ENCODE measurements at places on chromosomes 13 and 19. TPM values are rescaled to one million over a fixed set of nuclear protein-coding genes. Genes with fewer than 3 reads are reported as not detected.
A peak's percentile ranks its signal among the peaks of the same experiment; 100 is the strongest.

DNA sequence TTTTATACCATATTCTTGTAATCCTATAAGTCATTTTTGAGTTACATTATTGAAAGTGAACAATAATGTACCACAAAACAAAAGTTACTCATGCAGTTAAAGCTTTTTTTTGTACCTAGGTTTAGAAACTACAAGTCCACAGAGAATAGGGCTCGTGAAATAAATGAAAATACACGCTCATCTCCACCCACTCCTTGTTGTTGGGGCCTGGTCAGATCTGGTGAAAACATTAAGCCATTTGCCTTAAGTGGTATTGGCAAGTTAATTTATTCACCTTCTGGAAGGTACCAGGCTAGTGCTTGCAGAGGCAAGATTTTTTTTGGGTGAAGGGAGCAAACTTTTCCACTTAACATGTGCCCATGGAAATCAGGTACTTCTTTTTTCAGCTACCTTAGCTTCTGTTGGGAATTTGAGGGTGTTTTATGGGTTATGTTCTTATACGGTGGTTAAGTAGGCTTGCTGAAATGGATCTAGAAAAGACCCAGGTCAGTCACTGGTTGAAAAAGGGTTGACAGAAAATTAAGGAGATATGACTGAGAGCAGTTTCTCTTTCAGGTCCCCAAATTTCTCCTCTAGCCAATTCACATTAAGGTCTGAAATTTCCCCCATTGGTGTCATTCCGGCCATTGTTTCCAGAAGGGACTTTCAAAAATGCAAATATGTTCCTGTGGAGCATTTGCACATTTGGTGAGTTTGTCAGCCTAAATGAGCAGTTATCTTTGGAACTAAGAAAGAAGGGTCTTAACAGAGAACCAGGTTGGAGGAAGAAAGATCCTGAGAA is 143.3 kb downstream of the KCNRG start:
- no peaks in the 10 kb centered on the region for H3K36me3 ChIP-seq
- no peaks in the 10 kb centered on the region for H3K27me3 ChIP-seq
- H3K4me1 ChIP-seq: no peaks in the 10 kb centered on the region
- no peak overlapping the region for H3K27ac ChIP-seq
- no peak for DNase-seq

DNA sequence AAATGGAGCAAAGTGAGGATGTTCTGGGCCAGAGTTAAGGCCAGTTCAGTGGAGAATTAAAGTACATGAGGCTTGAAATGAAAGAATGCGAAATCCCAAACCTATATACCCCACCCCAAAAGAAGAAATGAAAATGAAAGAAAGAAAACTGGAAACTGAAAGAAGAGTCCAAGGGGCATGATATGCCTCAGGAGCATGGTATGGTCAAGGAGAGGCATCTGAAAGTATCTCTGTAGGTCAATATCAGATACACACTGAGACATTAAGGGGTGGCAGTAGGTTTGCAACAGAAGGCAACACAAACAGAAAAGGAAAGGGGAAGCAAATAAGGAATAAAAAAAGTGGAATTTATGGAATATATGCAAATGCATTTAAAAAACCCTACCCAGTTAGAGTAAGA is 166.5 kb downstream of the COG6 start:
- no peak for DNase-seq
- H3K4me1 ChIP-seq: no peaks in the 10 kb centered on the region
- no peaks in the 10 kb centered on the region for H3K27me3 ChIP-seq
- H3K36me3 ChIP-seq: no peaks in the 10 kb centered on the region
- H3K4me3 ChIP-seq: no peak overlapping the region

Gene THAP8
- 12.0 TPM for total RNA-seq

- H3K27ac ChIP-seq: no peak overlapping the region
- no peak for DNase-seq
Measured at GRCh38 chr19:33280351-33280921, 21.9 kb downstream of the CEBPA start.

GRCh38 chr19:19744641-19745040 is 11.7 kb upstream of the ZNF14 start:
- H3K27me3 ChIP-seq: no peaks in the 10 kb centered on the region
- H3K4me3 ChIP-seq: no peak overlapping the region
- H3K36me3 ChIP-seq: no peaks in the 10 kb centered on the region
- no peaks in the 10 kb centered on the region for H3K4me1 ChIP-seq
- H3K27ac ChIP-seq: no peak overlapping the region
- DNase-seq: no peak

DNA sequence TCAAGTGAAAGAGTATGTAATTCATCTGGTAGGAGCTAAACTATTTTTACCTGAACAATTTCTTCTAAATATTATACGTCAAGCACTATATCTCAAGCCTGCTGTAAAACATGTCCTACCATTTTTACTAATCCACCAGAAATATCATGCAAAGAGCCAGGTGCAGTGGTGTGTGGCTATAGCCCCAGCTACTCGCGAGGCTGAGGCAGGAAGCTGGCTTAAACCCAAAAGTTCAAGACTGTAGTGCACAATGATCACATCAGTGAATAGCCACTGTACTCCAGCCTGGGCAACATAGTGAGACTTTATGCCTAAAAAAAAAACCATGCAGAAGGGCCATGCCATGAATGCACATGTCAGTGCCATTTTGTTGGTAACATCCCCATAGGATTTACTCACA is 20.7 kb upstream of the CLN5 start:
- DNase-seq: no peak
- no peaks in the 10 kb centered on the region for H3K36me3 ChIP-seq
- peaks cover 11% of the 10 kb centered on the region for H3K4me1 ChIP-seq
- H3K4me3 ChIP-seq: no peak overlapping the region
- H3K27ac ChIP-seq: no peak overlapping the region
- H3K27me3 ChIP-seq: no peaks in the 10 kb centered on the region

- DNase-seq: no peak
- no peaks in the 10 kb centered on the region for H3K4me1 ChIP-seq
- H3K27me3 ChIP-seq: no peaks in the 10 kb centered on the region
- H3K27ac ChIP-seq: no peak overlapping the region
Measured at GRCh38 chr19:38918526-38918925, 6.5 kb upstream of the CCER2 start.

DNA sequence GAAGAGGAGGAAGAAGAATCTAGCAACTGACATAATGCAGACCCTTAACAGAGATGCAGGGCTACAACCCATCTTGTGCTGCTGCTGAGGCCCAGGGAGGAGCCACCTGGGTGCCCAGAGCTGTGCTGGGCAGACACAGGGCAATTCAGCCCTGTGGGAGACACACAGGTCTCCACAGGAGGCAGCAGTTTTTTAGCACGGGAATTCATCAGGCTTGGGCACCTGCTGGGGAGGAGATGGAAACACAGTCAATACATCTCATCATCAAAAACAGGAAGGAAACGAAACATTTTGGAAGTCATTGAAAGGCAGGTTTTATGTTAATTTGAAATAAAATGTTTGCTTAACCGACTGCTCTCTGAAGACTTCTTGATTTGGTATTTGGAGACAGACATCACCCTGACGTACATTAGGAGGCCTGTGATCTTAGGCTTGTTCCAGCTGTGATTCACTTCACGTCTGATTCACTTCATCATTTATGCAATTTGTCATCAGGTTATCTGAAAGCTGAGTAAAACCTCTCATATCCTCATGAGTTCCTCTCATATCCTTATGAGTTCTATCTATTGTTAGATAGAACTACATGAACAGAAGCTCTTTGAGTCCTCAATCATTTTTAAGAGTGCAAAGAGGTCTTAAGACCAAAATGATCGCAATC is 77.4 kb downstream of the CYSLTR2 start:
- H3K27ac ChIP-seq: peak overlapping the region; percentile 23
- peaks cover 27% of the 10 kb centered on the region for H3K4me1 ChIP-seq
- no peaks in the 10 kb centered on the region for H3K27me3 ChIP-seq

GRCh38 chr19:41951686-41952172 is 7.4 kb downstream of the RABAC1 start:
- no peak overlapping the region for H3K4me3 ChIP-seq
- H3K27me3 ChIP-seq: no peaks in the 10 kb centered on the region
- peaks cover 12% of the 10 kb centered on the region for H3K36me3 ChIP-seq
- no peaks in the 10 kb centered on the region for H3K4me1 ChIP-seq
- DNase-seq: no peak
- no peak overlapping the region for H3K27ac ChIP-seq

DNA sequence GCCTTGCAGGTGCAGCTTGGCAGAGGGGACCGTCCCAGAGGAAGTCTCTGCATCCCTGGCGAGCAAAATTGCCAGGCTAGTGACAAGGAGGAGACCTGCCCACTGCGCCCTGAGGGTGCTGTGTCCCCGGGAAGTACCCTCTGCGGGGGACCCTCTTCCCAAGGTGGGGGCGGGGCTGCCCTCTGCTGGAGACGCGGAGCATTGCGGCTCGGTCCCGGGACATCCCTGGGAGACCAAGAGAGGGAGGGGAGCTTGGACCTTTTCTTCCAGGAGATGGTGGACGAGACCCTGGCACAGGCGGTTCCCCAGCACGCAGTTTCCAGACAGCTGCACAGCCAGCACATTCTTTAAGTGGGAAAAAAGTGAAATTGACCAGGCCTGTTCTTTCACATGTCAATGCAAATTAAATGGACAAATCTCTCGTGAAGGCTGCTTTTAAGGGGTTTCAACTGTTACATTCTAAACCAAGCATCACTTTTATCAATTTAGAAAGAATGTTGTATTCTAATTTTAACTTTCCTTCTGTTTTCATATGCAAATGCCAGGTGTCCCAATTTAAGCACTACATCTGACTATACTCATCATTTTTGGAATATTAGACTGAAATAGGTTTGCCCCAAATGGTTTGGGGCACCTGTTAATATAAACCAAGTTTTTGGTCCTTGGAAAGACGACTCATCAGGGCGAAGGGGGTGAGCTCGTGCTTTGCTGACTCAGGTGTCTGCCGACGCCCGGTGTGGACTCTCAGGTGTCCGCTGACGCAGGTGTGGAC is 60.7 kb downstream of the MCF2L start:
- no peak overlapping the region for H3K4me3 ChIP-seq
- no peaks in the 10 kb centered on the region for H3K4me1 ChIP-seq
- no peak overlapping the region for H3K27ac ChIP-seq
- H3K27me3 ChIP-seq: no peaks in the 10 kb centered on the region
- H3K36me3 ChIP-seq: no peaks in the 10 kb centered on the region

DNA sequence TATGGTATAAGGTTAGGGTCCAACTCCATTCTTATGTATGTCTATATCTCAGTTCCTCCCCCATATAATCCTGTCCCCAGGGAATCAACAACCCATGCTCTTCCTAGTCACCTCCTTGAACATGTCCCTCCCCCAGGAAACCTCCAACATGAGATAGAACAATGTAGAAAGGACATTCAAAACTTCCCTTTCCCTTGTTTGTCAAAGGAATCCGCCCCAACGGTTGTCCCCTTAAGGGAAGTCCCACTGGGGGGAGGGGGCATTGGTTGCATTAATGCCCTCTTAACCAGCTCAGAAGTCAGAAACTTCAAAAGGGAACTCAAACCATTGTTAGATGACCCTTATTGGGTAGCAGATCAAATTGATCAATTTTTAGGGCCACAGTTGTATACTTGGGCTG is 6.8 kb upstream of the ZNF561 start:
- no peaks in the 10 kb centered on the region for H3K36me3 ChIP-seq
- no peak for DNase-seq
- no peak overlapping the region for H3K27ac ChIP-seq
- no peak overlapping the region for H3K4me3 ChIP-seq
- H3K4me1 ChIP-seq: peaks cover 5% of the 10 kb centered on the region
- H3K27me3 ChIP-seq: no peaks in the 10 kb centered on the region

DNA sequence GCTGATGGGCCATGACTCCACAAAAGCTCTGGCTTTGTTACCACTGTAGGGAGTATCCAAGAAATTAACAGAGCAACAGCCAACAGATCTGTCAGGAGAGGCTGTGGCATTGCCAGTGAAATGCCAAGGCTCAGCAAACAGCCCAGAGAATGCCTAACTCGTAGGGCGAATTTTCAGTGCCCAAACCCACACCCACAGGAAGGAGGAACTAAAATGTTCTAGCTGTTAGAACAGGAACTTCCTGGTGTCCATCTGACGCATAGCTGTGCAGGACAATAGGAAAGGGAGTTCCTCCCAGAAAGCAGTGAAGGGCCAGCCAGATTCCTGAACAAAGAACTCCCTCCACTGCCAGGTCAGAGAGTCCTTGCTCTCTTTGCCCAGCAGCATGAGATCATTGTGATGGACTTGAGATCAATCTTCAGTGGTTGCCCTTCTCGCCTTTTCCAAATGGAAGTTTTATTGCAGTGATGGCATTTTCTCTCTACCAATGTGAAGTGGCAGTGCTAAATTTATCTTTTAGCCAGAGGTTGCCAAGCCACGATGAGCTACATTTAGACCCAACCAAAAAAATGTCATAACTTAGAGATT is 224.2 kb upstream of the STARD13 start:
- peak overlapping the region; percentile 62 for H3K27ac ChIP-seq
- H3K27me3 ChIP-seq: no peaks in the 10 kb centered on the region
- H3K36me3 ChIP-seq: no peaks in the 10 kb centered on the region
- no peak overlapping the region for H3K4me3 ChIP-seq
- H3K4me1 ChIP-seq: peaks cover 22% of the 10 kb centered on the region
- DNase-seq: no peak

DNA sequence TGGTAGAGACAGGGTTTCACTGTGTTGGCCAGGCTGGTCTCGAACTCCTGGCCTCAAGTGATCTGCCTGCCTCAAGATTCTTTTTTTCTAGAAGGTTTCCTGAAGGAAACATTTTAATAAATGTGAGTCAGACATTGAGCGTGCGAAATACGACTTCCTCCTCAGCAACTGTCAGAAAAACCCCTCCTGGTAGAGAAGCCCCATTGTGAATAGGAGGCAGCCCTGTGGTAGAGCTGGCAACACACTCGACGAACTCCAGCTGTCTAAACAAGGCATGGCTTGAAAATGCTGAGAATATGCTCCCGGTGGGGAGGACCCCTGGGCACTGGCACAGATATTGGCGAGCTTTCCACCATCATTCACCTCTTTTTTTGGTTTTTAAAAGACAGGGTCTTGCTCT is 9.8 kb downstream of the ZNF333 start:
- no peaks in the 10 kb centered on the region for H3K4me1 ChIP-seq
- H3K27ac ChIP-seq: no peak overlapping the region
- H3K27me3 ChIP-seq: no peaks in the 10 kb centered on the region
- H3K4me3 ChIP-seq: no peak overlapping the region
- DNase-seq: no peak

Data from vagina (tissue), 2 donors.